NCI-H1417 treated with DMSO at 0.1 percent for 48 hours (cell line): ENCODE measurements at places on chromosomes 16 and 17.
A peak's percentile ranks its signal among the peaks of the same experiment; 100 is the strongest.

- DNase-seq: no peak
Observed at GRCh38 chr17:75891605-75892555, 4.9 kb downstream of the TRIM65 start.

- no peak for DNase-seq
Observed at GRCh38 chr17:60627124-60627523, 27.1 kb downstream of the PPM1D start.

DNA sequence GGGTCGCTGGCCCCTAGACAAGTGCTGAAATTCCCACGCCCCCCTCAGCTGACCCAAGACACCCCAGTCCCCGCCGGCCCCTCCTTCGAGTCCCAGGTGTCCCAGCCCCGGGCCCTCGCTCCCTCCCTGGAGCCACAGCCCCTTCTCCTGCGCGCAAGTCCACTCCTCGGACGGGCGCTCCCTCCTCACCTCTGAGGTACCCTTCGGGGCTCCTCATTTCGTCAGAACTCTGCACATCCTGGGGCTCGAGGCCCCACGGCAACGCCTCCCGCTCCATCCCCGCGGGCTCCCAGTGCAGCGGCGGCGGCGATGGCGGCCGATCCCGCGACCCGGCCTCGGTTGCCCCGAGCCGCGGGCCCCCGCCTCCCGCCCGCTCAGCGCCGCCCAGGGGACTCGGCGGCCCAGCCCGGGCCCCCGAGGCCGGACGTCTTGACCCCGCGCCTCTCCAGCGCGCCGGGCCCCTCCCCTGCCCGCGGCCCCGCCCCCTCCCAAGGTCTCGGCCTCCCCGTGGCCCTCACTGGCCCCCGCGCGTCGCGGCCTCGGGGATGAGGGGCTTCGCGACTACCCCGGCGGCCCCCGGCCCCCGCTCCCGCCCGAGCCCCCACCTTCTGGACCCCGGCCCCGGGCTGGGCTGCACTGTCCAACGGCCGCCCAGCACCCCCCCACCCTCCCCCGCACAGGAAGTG is at the start of gene ZNF768:
ZNF768 (minus strand) TSS at position 430 of the 686 bp plus-strand sequence; CDS start at position 277, 153 bp downstream.
- DNase-seq: no peak

- no peak for DNase-seq
Observed at GRCh38 chr17:32126746-32127145, 15.6 kb upstream of the RHOT1 start.

- DNase-seq: no peak
Observed at GRCh38 chr17:81018044-81018802, 16.7 kb upstream of the BAIAP2 start.

GRCh38 chr16:28604186-28604565 is 5.7 kb downstream of the SULT1A1 start:
- DNase-seq: no peak

DNA sequence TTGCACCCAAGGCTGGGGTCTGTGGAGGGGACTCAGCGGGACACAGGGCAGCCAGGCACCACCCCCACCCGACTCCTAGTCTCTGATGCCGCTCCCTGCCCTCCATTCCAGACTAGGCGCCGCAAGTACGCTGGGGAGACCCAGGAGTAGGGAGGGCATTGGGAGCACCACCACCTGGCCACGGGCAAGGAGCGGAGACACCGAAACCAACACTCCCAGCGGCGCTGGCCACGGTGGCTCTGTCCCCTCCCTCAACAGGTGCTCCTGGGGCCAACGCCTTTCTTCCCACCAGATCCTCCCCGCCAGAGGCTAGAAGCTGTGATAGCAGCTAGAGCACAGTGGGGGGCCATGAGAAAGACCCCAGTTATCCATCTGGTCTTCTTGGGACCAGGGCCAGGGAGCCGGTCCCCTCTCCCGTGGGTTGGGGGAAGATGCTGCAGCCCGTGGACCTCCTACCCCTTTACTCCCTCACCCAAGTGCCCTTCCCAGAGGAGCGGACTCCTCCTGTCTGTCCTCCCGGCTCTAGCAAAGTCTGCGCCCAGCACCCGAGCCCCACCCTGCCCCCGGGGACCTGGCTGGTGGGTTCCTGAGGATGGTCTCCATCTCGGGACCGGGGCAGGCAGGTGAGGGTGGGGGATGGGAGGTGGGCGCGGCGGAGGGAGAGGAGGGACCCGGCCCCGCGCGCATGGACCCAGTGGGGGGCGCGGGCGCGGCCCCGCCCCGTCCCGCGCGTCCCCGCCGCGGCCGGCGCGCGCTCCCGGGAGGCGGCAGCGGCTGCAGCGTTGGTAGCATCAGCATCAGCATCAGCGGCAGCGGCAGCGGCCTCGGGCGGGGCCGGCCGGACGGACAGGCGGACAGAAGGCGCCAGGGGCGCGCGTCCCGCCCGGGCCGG is at the start of gene SYNGR3:
SYNGR3 (plus strand) TSS at position 762 of the 892 bp plus-strand sequence. CDS start 133 bp downstream, outside the sequence.
- DNase-seq: no peak

- DNase-seq: no peak
Observed at GRCh38 chr17:39618246-39618913, 8.4 kb upstream of the PPP1R1B start.

- DNase-seq: no peak
Observed at GRCh38 chr16:87661561-87661960, 59.3 kb downstream of the JPH3 start.

DNA sequence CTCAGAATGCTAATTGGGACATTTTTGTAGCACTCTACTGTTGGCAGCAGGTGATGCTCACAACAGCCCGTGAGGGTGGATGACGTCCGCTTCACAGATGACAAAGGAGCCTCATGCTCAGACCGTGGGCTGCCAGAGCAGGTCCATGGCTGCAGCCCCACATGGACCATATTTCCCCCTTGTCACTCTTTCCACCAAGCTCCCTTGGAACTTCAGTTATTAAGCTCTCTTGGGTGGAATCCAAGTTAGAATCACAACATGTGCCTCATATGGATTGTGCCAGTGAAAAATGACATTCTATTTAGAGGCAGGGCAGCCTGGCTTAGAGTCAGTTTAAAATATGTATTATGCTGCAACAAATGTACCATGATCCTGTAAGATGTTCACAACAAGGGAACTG is 33.2 kb upstream of the STH start:
- no peak for DNase-seq

GRCh38 chr17:19329839-19330238 is 32.7 kb downstream of the B9D1 start:
- DNase-seq: no peak

DNA sequence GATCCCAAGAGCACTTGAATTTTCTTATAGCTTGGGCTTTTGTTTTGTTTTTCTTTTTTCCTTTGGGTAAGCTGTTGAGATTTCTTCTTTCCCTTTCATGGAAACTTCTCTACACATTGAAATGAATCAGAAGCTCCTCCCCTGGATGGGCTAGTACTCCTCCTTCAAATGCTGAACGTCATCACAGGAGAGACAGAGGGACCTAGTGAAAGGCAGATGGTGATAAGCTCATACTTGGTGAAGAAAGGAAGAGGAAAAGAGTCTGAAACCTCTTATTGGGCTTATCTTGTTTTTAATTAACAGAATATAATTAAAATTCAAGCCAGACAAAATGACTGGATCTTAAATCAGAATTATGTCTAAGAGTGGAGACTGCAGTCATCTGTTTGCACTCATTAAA is 147.3 kb downstream of the SNX11 start:
- DNase-seq: no peak

- no peak for DNase-seq
Observed at GRCh38 chr16:1541293-1542165, 8.1 kb downstream of the TMEM204 start.

DNA sequence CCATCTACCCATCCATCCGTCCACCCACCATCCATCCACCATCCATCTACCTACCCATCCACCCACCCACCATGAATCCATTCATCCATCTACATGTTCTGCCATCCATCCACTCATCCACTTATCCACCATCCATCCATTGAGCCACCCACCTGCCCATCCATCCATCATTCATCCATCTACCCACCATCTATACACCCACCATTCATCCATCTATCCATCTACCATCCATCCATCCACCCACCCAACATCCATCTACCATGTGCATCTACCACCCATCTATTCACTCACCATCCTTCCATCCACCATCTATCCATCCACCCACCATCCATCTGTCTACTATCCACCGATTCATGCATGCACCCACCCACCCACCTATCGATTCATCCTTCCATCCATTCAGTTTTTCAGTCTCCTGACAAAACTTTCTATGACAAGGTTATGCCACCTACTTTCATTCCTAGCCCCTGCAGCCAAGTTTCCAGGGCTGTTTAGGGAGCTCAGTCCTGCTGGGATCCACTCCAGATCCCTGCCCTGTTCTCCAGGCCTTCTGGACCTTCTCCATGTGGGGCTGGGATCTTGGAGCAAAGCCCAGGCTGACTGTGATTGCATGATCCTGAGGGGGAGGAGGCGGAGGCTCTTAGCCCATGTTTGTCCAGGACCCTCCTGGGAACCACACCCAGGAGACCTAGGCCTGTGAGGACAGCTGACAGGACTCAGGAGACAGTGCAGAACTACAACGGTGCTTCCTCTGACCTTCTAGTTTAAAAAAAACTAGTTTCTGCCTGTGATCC is 27.4 kb downstream of the BCO1 start:
- no peak for DNase-seq

DNA sequence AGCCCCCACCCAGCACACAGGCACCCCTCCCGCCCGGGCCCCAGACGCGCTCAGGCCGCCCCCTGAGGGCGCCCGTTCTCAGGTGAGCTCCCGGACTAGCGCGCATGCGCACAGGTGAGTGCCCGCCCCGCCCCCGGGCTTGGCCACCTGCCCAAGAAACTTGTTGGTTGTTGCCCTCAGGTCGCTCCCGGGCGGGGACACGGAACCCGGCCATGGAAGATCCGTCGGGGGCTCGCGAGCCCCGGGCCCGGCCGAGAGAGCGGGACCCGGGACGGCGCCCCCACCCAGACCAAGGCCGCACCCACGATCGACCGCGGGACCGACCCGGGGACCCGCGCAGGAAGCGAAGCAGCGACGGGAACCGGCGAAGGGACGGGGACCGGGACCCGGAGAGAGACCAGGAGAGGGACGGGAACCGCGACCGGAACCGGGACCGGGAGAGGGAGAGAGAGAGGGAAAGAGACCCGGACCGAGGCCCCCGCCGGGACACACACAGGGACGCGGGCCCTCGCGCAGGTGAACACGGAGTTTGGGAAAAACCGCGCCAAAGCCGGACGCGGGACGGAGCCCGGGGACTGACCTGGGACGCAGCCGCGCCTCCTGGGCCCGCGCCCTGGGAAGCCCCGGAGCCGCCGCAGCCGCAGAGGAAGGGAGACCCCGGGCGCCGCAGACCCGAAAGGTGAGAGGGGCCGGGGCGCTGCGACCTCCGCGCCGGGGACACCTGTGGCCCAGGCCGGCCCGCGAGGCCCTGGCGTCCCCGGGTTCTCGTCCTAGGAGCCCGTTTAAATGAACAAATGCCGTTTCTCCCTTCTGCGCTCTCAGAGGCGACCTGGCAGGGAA is at the start of gene MARVELD3:
MARVELD3 (plus strand) TSS at position 167 of the 840 bp plus-strand sequence; CDS start at position 213, 46 bp downstream.
- no peak for DNase-seq

- no peak for DNase-seq
Observed at GRCh38 chr16:84349862-84350684, 18.3 kb upstream of the ATP2C2 start.

DNA sequence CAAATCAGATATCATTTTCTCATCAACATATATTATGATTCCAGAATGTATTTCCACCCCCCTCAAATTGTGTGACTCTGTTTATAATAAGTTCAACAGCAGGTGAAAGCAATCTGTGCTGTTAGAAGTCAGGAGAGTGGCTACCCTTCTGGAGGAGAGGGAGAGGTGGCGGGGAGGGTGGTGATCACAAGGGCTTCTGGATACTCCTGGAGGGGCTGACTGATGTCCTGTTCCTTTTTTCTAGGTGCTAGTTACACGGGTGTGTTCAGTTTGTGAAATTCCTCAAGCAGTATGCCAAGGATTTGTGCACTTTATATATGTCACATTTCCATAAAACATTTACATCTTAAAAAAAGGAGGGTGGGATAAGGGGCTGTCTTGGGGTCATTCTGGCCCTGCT is 119.1 kb downstream of the IRF8 start:
- DNase-seq: no peak

- no peak for DNase-seq
Observed at GRCh38 chr17:4949321-4950074, 1.2 kb upstream of the PFN1 start.

- DNase-seq: no peak
Observed at GRCh38 chr17:55210292-55210691, 54.5 kb upstream of the HLF start.

GRCh38 chr16:10656618-10657017 is 38.1 kb downstream of the TEKT5 start:
- no peak for DNase-seq

GRCh38 chr16:31080756-31081419 is 6.7 kb downstream of the ZNF646 start:
- DNase-seq: no peak

DNA sequence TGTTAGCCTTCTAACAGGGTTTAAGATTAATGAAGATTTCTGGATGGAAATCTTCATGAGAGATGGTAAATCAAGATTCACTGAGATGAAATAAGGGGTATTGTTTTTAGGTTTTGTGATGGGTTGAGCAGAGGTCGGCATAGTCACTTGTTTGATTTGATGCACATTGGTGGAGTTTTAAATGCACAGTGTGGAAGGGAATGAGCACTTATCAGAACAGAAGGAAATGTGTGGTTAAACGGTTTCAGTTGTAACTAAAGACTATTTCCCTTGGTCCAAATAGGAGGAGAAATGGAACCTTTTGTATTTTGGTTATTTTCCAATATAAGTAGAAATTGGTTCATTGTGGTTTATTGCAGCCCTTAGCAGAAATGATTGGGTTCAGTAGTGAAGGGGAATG is 34.1 kb downstream of the CBFB start:
- no peak for DNase-seq

DNA sequence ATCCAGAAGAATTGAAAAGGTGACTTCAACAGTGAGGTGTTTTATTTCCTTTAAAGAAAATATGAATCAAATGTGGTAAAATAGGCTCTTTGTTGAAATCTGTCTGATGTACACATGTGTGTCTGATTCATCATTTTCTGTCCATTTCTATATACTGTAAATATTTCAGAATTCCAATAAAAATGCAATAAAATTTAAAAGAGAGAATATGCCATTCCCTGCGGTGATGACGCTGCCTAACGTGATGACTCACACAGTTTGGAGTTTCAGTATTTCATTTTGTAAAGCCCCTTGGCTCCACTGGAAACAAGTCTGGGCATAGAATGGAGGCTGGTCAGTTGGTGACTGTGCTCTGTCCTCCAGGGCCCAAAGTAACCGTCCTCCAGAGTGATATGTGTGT is 482.5 kb upstream of the CDH5 start:
- no peak for DNase-seq

DNA sequence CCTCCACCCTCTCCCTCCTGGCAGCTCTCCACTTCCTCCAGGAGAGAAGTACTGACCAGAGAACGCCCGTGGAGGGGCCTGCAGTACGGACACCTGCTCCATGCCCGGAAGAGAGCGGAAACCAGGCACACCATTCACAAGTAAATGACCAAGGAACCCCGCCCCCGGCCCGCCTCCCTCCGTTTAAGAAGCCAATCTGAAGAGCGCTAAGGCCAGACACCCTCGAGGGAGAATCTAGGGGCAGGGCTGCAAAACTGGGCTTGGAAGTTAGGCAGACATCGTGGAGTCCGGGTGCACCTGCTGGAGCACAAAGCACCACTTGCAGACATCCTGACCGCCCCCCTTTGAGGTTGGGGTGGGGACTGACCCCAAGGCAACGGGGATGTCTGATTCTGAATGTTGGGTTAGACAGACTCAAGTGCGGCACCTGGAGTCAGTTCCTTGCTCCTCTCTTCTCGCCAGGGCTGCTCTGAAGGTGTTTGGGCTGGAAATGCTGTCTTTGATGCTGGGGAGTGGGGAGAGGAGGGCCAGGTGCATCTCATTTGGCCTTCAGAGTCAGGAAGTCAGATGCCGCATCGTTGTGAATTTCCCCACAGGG is 964 bp upstream of the FAAP100 start:
- DNase-seq: peak; percentile 60

GRCh38 chr16:48609652-48610029 is 339 bp downstream of the N4BP1 start:
- DNase-seq: no peak
